A673 (cell line): ENCODE measurements at places on chromosomes 3 and 15. TPM values are rescaled to one million over a fixed set of nuclear protein-coding genes. Genes with fewer than 3 reads are reported as not detected.

DNA sequence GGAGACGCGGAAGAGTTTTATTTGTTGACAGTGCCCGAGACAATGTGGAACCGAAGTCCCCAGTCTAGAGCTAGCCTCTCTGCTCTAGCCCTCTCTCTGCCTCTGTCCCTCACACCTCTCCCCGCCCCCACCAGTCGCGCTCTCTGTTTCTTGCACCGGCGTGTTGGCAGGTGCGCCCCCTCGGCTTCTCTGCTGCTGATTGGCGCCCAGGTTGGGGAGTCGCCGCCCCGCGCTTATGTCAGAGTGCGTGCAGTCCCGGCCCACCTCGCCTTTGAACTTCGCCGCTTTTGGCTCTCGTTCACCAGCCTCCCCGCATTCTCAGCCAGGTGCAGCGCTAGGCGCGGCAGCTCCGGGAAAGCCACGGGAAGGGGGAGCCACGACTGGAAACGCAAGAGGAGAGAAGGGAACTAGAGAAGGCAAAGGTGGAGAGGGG is at the start of gene SOX14:
TSS of gene SOX14 (plus strand) at position 315 of the 433 bp plus-strand sequence. CDS start 470 bp downstream, outside the sequence.
- H3K4me3 ChIP-seq = no peak within 1 kb of the TSS
- peaks cover 96% of the 10 kb centered on the region for H3K27me3 ChIP-seq
- no peaks in the 10 kb centered on the region for H3K4me1 ChIP-seq
- no peaks in the 10 kb centered on the region for H3K36me3 ChIP-seq

GRCh38 chr3:196788528-196788927 is 48.9 kb downstream of the PAK2 start:
- peaks cover 11% of the 10 kb centered on the region for H3K4me1 ChIP-seq
- peaks cover 47% of the 10 kb centered on the region for H3K36me3 ChIP-seq
- DNase-seq = peak; percentile 44
- no peak overlapping the region for H3K4me3 ChIP-seq

The PRSS50 gene
- total RNA-seq = not detected in 2 replicates

GRCh38 chr15:58467121-58467721 is 35.4 kb downstream of the LIPC start:
- no peaks in the 10 kb centered on the region for H3K27me3 ChIP-seq
- no peak overlapping the region for H3K4me3 ChIP-seq
- H3K36me3 ChIP-seq = no peaks in the 10 kb centered on the region
- DNase-seq = peak; percentile 51

GRCh38 chr3:71010726-71011455 is 572.6 kb downstream of the FOXP1 start:
- H3K27ac ChIP-seq = no peak overlapping the region
- no peak overlapping the region for H3K4me3 ChIP-seq
- no peaks in the 10 kb centered on the region for H3K36me3 ChIP-seq
- no peak for DNase-seq
- H3K4me1 ChIP-seq = peaks cover 15% of the 10 kb centered on the region

DNA sequence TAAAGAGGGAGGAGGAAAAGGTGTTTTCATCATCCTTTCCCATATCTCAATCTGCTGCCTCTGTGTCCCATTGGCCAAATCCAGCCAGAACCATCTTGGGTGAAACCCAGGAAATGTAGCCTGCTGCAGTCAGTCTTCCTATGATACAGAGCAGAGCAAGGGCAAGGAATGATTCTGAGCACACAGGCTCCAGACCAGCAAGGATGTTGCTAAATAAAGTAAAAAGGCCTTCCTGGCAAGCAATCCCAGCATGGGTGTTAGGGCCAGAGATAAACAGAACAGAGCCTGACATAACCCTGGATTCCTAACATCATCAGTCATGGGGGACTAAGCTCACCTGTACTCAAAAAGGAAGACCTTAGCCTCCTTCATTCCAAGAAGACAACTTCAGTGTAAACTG is 90.7 kb upstream of the AGTR1 start:
- H3K27ac ChIP-seq = no peak overlapping the region
- H3K4me1 ChIP-seq = no peaks in the 10 kb centered on the region
- no peak overlapping the region for H3K4me3 ChIP-seq
- H3K36me3 ChIP-seq = no peaks in the 10 kb centered on the region
- H3K27me3 ChIP-seq = no peaks in the 10 kb centered on the region
- no peak for DNase-seq

DNA sequence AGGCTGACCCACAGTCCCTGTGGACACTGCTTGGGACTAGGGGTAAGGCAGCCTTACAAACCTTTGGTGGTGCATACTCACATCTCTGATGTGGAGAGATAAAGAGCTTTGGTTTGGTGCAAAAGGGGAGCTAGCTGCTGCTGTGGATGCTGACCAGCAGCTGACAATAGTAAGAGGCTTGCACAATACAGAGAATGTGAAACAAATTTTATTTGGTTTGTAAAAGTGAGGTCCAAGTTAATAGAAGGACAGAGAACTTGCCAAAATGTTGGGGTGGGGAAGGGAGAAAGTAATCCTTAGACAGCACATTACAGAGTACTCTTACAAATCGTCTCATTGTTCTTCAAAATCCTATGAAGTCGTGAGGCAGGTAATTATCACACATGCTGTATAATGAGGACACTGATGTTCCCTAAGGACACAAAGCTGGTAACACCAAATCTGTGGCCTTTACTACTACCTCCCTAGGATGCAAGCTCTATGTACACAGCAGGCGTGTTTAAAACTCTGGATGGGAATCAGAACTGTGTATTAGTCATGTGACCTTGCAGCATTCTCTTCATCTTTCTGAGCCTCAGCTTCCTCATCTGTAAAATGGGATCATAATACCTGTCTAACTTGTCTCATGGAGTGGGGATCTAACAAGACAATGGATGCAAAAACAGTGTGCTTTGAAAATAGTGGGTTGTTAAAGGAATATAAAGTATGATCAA is 21.6 kb downstream of the ARHGAP31 start:
- DNase-seq = no peak
- H3K36me3 ChIP-seq = no peaks in the 10 kb centered on the region
- no peaks in the 10 kb centered on the region for H3K4me1 ChIP-seq
- no peak overlapping the region for H3K4me3 ChIP-seq

GRCh38 chr3:188037195-188037718 is 116.7 kb upstream of the LPP start:
- no peaks in the 10 kb centered on the region for H3K36me3 ChIP-seq
- no peaks in the 10 kb centered on the region for H3K27me3 ChIP-seq
- no peaks in the 10 kb centered on the region for H3K4me1 ChIP-seq

- H3K4me3 ChIP-seq = no peak overlapping the region
- H3K27me3 ChIP-seq = no peaks in the 10 kb centered on the region
- no peak overlapping the region for H3K27ac ChIP-seq
- peaks cover 36% of the 10 kb centered on the region for H3K4me1 ChIP-seq
- no peak for DNase-seq
- no peaks in the 10 kb centered on the region for H3K36me3 ChIP-seq
Measured at GRCh38 chr3:156519758-156520162, 35.2 kb downstream of the SSR3 start.

GRCh38 chr3:70488816-70489215 is 176.4 kb upstream of the MDFIC2 start:
- H3K27ac ChIP-seq = no peak overlapping the region
- DNase-seq = no peak
- H3K4me1 ChIP-seq = peaks cover 14% of the 10 kb centered on the region
- no peaks in the 10 kb centered on the region for H3K36me3 ChIP-seq
- H3K27me3 ChIP-seq = peaks cover 21% of the 10 kb centered on the region

The FOXL2 gene
- not detected in 2 replicates for total RNA-seq

The NANOGP8 gene
- total RNA-seq = not detected in 2 replicates

- H3K27ac ChIP-seq = no peak overlapping the region
- no peaks in the 10 kb centered on the region for H3K4me1 ChIP-seq
- H3K27me3 ChIP-seq = no peaks in the 10 kb centered on the region
- H3K4me3 ChIP-seq = no peak overlapping the region
- peaks cover 5% of the 10 kb centered on the region for H3K36me3 ChIP-seq
- DNase-seq = no peak
Measured at GRCh38 chr3:15724446-15724845, 73.3 kb downstream of the ANKRD28 start.

DNA sequence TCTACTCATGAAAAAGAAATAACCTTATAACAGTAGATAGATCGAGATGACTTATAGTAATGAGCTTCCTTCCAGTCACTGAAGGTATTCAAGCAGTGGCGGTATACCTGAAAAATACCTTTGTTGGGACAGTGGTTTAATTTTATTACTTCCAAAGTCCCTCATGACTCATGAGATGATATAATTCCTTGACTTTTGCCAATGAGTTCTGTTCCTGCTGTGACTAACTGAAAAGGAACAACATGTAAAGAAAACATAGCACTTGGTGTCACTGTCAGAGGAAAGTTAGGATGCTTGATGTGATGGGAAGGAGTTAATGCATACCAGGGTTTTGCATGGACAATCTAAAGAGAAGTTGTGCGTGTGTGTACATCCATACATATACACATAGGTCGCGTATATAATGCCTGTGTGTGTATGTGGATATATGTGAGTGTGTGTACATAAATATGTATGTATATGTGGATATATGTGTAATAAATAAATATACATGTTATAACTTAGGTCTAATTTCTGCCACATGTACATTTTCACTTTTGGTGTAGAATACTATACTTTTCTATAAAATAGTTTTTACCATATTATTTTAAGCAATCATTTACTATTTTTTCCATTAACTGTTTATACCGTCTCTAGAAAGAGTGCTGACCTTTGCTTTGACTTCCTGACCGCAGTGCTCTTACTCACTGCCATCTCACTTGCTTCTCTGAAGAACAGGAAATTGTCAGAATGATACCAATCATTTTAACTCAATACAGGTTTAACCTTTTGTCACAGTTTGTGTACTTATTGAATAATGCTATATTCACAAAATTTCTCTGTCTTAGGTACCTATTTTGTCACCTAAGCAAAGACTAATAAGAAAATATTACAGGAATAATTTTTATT is 12.6 kb upstream of the PAK2 start:
- no peak for DNase-seq
- H3K4me1 ChIP-seq = no peaks in the 10 kb centered on the region
- no peaks in the 10 kb centered on the region for H3K27me3 ChIP-seq
- no peak overlapping the region for H3K4me3 ChIP-seq

DNA sequence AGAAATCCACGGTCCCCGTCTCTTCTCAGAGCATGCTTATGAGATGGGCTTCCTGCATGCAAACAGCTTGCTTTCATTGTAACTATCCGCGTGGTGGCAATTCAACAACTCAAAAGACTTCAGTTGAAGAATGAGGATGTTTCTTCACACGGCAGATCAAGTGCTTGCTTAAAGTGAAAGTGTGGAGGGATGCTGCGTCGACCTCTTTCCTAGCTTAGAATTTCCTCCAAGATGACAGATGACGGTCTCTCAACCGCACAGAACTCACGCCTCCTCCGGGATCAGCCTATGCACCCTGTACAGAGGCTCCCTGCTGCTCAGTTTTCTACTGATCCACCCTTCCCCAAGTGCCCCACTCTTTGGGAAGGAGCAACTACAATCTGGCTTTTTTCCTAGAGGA is 47.8 kb downstream of the PCSK6 start:
- H3K4me1 ChIP-seq = no peaks in the 10 kb centered on the region
- H3K36me3 ChIP-seq = no peaks in the 10 kb centered on the region
- peaks cover 3% of the 10 kb centered on the region for H3K27me3 ChIP-seq
- DNase-seq = no peak
- H3K4me3 ChIP-seq = no peak overlapping the region
- no peak overlapping the region for H3K27ac ChIP-seq

GRCh38 chr15:56640549-56640948 is 92.8 kb downstream of the ZNF280D start:
- no peak overlapping the region for H3K4me3 ChIP-seq
- H3K27ac ChIP-seq = no peak overlapping the region
- DNase-seq = no peak
- H3K4me1 ChIP-seq = no peaks in the 10 kb centered on the region
- no peaks in the 10 kb centered on the region for H3K27me3 ChIP-seq
- H3K36me3 ChIP-seq = no peaks in the 10 kb centered on the region

- peaks cover 12% of the 10 kb centered on the region for H3K4me1 ChIP-seq
- no peaks in the 10 kb centered on the region for H3K27me3 ChIP-seq
- H3K4me3 ChIP-seq = no peak overlapping the region
- no peak overlapping the region for H3K27ac ChIP-seq
Measured at GRCh38 chr3:42176242-42177034, 85.3 kb downstream of the TRAK1 start.
